Cortex of kidney (tissue), 1 donor: ENCODE measurements at places on chromosomes 4 and X.

- no peak for DNase-seq
Observed at GRCh38 chrX:31036895-31037294, 34.9 kb downstream of the FTHL17 start.

GRCh38 chrX:110442635-110443034, 84.0 kb downstream of the RTL9 start:
- DNase-seq = no peak

GRCh38 chr4:117385526-117385925, 300.1 kb upstream of the TRAM1L1 start:
- no peak for DNase-seq

- no peak for DNase-seq
Observed at GRCh38 chr4:26433556-26433955, 56.7 kb downstream of the CCKAR start.

GRCh38 chr4:81049907-81050306, 19.4 kb downstream of the BMP3 start:
- DNase-seq = no peak

DNA sequence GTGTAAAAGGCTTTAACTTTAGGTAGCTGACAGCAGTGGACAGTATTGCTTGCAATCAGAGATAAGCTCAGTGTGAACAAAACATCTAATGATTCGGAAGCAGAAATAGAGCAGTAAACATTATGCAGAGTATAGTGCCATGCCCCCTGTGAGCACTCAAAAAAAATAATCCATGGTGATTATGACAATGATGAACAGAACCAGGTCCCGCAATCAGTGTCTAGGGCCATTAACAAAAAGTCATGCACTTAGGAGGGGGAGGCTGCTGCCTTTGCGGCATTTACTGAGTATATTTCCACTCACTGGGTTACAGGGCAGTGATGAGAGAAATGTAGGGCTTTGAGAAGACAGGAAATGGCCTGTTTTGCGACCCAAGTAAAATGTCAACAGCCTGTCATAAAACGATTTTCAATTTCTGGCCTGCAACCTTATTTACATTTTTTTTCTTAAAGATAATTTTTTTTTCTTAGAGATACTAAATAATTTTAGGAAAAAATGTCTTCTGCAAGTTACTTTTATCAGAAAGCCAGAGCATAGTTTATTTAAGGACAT, 27.3 kb upstream of the NEIL3 start:
- DNase-seq = no peak

DNA sequence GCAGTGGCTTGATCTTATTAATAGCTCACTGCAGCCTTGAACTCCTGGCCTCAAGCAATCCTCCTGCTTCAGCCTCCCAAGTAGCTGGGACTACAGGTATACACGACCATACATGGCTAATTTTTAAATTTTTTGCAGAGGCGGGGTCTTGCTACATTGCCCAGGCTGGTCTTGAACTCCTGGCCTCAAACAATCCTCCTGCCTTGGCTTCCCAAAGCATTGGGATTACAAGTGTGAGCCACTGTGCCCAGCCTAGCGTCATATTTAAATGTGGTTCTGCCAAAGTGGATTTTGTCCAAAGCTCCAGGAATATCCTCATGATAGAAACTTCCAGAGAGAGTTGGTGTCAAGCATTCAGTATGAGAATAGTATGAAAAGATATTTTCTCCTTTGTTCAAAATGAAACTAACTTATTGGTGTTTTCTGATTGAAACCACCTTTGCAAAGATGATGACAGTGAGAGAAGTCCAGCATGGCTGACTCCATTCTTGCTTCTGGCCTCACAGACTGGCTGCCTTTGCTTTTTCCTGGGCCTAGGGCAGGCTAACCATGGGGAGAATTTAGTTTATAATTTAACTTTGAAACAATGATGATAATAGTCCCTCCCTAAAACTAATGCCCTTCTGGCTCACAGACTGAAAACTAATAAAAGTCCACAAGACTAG, 129.0 kb downstream of the C4orf51 start:
- no peak for DNase-seq

- DNase-seq = no peak
Observed at GRCh38 chrX:112043997-112044396, 38.6 kb downstream of the TRPC5 start.

GRCh38 chrX:150854856-150855255, 43.6 kb downstream of the CD99L2 start:
- DNase-seq = no peak
